ENCODE measurements at places on chromosomes 4 and X.

GRCh38 chr4:37609626-37610025, 76.5 kb downstream of the RELL1 start:
- no peak for DNase-seq

DNA sequence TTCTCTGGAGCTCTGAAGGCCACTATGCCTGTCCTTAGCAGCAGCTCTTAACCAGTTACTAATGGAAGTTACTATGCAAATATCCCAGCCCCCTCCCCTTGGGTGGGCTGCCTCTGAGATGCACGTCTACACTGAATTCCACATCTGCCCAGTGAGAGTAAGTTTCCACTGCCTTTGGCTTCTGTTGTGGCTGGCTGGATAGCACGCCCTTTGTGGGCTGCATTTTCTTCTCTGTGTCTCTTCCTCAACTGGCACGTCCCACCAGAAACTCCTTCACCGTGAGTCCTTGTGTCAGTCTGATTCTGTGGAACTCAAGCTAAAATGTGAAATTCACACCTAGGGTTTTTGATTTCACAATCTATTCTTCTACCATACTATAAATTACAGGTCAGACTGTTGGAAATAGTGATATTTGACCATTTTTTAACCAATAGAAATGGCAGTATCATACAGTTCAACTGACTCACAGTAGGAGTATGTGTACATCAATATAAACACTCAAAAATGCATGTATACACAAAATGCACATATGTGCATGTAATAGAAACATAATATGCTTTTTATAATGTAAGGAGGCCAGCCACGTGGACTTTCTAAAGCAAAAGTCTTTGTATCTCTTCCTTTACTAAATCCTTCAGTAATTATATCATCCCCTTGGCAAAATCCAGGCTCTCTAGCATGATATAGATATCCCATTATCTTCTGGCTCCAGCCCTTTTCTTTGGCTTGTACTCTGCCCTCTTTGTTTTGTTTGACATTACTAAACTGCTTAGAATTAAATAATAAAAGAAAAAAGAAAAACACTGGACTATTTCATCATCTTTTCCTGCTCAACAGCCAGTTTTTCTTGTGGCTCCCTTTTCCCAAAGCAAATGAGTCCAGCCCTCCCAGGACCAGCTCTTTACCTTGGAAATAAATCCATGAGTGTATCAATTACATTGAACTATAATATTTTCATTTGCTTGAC, 33.2 kb upstream of the LDB2 start:
- no peak for DNase-seq

DNA sequence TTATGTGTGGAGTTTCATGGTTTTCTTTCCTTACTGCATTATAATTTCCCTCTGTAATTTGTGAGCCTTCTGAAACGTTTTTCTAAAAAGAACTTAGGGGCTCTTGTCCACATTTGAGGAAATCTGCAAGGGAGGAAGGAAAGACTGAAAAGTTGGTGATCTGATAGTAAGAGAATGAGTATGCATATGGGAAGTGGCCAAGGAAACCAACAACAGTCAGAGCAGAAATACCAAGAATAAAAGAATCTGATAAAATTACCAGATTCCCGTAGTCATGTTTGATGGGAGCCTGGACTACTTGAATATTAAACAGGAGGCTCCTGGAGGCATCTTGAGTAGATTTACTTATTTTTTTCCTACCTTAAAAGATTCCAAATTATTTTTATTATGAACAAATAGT, 50.1 kb downstream of the MEPE start:
- DNase-seq: no peak

- no peak for DNase-seq
Observed at GRCh38 chr4:41363384-41363981, 106.8 kb downstream of the UCHL1 start.

- DNase-seq: no peak
Observed at GRCh38 chr4:140100771-140101170, 53.2 kb downstream of the MAML3 start.
